Stimulated activated CD4-positive, alpha-beta T cell treated with anti-CD3 and anti-CD28 coated beads, Interleukin-2, amount 100 ng/mL, for 48 hours (primary cell): ENCODE measurements at places on chromosomes 16 and 17.

- no peak for DNase-seq
Observed at GRCh38 chr17:79171188-79171587, 96.6 kb downstream of the ENGASE start.

DNA sequence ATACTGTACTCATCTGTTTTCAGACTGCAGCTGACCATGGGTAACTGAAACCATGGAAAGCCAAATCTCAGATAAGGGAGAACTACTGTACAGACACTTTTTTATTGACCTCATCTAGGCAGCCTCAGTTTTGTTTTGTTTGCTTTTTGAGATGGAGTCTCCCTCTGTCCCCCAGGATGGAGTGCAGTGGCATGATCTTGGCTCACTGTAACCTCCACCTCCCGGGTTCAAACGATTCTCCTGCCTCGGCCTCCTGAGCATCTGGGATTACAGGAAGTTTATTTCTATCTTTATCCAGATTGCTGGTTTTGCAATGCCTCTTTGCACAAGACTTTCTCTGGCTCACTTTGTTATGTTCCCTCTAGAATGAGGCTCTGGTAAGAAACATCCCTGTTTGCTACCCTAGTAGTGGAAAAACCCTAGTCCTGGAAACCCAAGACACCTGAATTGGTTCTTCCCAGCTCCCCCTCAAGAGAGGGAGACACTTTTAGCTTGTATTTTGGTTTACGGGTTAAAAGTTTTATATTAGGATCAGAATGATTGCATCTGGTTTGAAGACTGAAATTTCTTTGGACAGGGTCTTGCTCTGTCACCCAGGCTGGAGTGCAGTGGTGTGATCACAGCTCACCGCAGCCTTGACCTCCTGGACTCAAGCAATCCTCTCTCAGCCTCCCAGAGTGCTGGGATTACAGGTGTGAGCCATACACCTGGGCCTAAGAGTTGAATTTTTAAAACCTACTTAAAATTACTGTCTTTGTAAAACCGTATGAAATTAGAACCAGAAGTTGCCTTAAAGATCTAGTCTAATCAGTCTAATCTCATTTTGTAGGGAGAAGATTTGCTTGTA, 38.9 kb downstream of the ZNF207 start:
- DNase-seq, result no peak

GRCh38 chr17:69325518-69326376, 1.2 kb downstream of the ABCA5 start:
- no peak for DNase-seq

GRCh38 chr17:19250421-19251173, 13.4 kb downstream of the EPN2 start:
- DNase-seq, result no peak

- DNase-seq, result no peak
Observed at GRCh38 chr17:4902540-4902939, 358 bp downstream of the CHRNE start.

DNA sequence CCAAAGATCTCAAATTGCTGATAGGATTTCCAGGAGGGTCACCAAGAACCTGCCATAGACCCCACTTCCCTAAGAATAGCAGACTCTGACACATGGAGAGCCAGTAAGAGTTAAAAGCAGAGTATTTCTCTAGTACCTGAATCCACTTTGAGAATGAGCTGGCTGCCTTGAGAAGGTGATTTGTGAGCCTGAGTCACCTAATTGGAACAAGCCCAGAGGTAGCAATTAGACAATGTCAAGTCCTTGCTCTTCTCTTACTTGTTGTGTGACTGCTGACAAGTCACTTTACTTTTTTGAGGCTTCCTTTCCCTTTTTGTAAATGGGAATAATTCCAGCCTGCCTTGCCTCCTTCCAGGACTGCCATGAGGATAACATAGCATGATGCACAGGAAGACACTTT, 76.1 kb upstream of the ASIC2 start:
- DNase-seq, result no peak

DNA sequence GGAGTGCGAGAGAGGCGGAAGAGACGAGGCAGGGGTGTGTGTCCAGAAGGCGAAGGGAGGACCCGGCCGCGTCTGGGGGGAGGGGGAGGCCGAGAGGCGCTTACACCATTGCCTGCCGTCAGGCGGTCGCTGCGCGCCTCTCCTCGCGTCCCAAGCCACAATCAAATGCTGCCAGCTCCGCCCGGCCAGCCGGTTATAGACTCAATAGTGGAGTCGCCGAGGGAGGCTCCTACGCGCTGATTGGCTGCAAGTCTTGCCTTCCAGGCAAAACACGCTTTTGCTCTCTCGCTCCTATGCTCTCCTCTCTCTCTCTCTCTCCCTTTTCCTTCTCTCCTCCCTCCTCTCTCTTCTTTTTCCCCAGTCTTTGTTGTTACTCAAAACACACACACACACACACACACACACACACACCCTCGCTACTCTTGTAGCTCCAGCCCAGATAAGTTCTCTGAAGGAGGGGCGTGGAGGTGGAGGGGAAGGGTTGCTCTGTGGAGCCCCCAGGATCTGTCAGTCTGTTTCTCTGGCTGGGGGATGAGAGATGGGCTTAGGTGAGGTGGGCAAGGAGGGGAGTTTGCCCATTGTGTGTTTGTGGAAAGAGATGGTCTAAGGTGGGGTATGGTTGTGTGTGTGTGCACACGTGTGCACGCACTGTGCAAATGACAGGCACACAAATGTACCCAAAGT, at the start of gene DLX3:
TSS of gene DLX3 (minus strand) at position 170 of the 684 bp plus-strand sequence. CDS start 226 bp downstream, outside the sequence.
- no peak for DNase-seq

DNA sequence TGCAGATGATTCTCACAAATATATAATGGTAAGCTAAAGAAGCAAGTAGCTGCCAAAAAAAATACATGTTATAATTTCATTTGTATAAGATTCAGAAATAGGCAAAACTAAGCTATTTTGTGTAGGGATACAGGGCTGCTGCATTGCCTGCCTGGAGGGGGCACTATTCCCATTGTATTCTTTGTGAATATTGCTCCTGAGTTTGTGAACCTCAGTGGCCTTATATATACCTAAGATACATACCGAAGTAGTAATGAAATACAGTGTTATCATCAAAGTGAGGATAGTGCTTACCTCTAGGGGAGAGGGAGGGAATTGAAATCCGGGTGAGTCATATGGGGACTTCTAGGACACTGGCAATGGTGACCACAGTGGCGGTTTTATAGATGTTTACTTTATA, 53.5 kb downstream of the C17orf58 start:
- DNase-seq, result no peak

DNA sequence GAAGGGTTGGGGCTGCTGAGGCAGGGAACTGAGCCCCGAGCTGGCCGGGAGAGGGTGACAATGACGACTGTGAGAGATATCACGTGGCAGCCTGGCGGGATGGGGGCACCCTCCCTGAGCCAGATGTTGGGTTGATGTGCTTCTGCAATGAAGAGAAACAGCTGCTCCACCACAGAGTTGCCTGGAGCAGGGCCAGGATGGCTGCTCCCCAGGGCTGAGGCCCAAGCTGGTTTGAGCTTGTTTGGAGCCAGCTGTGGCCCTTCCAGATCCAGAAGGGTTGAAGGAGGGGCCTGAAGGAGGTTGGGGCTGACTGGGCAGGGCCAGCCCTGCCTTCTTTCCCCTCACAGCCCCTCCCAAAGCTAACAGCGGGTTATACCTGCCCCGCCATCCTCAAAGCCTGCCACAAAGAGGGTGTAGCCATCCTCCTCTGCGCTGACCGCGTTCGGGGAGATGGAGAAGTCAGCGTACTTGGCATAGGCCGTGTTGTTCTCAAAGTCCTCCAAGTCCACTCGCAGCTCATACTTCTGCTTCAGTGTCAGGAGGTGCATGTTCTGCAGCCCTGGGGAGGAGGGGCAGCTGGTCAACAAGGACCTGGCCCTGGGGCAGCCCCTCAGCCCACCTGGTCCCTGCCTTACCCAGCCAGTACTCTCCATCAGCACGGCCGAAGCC, 2.1 kb downstream of the MFAP4 start:
- no peak for DNase-seq

DNA sequence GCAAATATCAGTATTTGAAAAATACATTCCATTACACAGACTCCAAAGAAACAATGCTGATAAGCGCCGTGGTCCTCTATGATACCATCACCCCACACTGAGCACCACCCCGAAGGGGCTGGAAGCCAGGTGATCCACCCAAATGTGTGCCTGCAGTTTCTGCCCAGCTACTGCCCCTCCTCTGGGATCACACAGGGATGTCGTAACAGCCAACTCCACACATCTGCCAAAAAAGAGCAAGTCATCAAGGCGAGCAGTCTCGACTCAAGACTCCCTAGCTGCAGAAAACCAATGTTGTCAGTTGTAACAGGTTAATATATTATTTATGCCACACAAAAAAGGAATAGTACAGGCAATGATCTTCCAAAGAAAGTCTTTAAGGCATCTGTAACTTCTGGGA, 21.0 kb downstream of the CYB5D2 start:
- no peak for DNase-seq

DNA sequence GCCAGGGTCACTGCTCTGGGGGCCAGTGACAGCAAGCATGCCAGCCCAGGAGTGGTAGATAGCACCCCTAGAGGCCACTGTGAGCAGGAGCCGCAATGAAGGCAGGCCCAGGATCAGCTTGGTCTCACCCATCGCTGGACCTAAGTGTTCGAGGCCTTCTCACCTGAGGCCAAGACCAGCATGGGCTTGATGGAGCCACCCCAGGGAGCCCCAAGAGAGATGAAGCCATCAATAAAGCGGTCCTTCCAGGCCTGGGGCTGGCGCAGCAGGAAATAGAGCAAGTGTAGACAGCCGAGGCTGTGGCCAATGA, 1.8 kb downstream of the LCAT start:
- DNase-seq, result no peak

DNA sequence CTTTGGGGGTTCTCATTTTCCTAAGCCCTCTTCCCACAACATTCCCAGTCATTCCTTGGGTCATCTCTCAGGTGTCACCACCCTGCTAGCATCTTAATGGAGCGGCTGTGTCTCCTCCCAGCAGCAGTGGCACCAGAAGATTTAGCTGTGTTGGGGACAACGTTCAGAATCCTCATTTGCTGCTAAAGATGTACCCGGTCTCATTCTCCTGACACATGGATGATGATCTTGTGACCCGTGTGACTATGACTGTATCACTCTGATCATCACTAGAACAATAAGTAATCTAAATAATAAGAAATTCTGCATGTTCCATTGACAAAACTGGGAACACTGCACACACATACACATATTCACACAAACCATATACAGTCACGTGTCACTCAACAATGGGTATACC, 399.9 kb upstream of the HSBP1 start:
- DNase-seq, result no peak

DNA sequence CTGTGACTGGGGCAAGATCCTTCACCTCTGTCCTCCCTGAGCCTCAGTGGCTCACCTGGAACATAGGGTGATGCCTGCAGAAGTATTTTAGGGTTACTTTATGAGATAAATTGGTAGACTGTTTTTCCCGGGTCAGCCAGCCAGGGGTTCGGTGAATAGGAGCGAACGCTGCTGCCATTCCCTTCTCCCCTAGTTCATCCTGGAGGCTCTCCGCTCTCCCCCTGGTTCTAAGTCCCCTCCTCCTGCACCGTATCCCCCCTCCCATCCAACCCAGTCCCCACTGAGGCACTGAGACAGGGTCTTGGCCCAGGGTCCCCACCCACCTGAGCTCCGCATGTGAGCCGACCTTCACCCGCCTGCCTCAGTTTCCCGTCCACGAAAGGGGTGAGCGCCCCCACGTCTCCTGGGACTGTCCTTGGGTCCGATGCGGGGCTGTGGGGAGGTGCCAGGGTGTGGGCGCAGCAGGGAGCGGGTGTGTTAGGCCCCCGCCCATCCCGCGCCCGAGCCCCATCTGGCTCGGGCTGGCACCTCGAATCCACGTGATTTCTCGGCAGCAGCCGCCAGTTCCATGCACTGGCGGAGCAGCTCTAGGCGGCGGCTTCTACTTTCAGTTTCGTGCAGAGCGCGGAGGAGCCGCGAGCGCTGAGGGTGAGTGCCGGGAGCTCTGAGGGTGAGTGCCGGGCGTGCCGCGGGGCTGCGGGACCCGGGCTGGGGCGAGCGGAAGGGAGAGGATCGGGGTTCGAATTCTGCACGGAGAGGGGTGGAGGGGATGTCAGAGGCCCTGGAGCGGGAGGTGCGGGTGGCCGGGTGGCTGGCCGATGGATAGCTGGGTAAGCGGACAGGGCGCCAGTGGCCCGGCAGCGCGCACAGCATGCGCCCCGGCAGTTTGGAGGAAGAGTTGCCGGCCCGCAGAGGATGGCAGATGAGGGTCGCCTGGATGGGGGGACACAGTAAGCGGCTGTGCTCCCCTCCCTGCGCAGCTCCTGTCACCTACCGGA, at the start of gene NLRC5:
TSS of gene NLRC5 (plus strand) at position 610 of the 998 bp plus-strand sequence. CDS start 31,156 bp downstream, outside the sequence.
- DNase-seq, result peak; percentile 89

DNA sequence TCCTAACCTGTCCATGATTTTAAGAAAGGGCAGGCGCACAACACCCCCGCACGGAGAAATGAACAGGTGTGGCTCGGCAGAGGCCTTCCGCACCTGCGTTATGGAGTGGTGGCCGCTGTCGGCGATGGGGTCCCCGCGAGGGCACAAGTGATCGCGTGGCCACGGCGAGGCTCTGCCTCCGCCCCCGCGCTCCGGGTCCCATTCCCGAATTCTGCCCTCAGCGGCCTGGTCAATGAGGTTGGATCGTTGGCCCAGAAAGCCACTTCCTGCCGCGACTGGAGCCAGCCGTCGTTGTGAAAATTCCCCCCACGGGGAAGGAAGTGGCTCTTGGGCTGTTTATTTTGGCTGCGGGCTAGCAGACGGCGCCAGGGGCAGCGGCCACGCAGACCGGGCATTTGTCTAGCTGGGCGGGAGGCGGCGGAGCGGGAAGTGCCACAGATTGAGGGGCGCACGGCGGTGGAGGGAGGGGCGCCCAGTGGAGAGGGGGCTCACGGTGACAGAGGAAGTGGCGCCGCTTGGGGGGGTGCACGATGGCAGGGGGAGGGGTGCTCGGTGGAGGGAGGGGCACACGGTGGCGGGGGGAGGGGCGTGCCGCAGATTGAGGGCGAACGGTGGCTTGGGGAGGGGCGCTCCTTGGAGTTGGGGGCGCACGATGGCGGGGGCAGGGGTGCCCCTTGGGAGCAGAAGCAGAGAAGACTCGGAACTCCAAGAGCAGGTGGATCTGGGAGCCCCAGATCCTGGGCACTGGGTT, 25.0 kb downstream of the MRC2 start:
- peak; percentile 26 for DNase-seq

DNA sequence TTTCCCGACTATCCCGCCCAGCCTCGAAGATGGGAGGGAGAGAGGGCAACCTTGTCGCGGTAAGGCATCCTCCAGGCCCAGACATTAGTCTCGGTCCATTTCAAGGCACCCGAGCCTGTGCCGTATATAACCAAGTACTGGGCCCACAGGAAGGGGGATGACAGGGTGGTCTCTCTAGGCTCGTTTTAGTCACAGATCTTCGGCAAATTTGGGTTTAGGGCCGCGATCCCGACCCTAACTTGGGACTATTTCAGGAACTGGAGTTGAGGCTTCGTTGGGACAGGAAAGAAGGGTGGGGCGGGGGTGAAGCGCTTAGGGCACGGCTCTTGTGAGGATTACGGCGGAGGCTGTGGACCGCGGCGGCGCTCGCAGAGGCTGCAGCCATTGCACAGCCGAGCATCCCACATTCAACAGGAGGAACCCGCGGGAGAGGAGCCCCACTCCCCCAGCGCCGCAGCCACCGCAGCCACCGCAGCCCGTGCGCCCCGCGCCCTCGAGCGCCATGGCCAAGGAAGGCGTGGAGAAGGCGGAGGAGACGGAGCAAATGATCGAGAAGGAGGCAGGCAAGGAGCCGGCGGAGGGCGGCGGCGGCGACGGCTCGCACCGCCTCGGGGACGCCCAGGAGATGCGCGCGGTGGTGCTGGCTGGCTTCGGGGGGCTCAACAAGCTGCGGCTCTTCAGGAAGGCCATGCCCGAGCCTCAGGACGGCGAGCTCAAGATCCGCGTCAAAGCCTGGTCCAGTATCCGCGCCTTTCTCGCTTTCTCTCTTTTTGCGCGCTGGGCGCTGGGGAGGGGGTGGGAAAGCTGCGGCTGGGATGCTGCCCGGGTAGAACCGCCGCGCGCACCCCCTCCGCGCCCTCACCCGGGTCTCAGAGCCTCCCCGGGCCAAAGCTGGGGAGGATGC, at the start of gene VAT1L:
TSS of gene VAT1L (plus strand) at position 384 of the 904 bp plus-strand sequence. CDS start at position 503, 119 bp downstream.
- peak; percentile 3 for DNase-seq
